Aorta (tissue), 5 donors: ENCODE measurements at places on chromosomes 6 and 20. TPM values are rescaled to one million over a fixed set of nuclear protein-coding genes. Genes with fewer than 3 reads are reported as not detected.

DNA sequence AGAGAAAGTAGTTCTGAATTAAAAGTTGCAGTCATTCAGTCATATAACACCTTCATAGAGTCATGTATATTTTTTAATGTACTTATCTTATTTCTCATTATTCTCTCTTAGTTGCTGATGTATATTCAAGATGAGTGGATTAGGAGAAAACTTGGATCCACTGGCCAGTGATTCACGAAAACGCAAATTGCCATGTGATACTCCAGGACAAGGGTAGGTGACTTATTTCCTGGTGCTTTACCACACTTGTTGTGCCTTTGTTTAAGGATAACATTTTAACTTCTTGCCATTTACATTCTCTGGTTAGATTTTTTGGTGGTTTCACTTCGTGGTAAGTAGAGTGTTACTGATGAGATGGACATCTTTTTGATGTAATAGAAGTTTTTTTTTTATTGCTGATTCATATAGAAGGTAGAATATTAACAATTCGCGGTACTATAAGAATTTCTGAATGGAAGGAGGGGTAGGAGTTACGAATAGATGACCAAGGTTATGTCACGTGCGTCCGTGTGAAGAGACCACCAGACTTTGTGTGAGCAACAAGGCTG, 120.5 kb downstream of the NCOA3 start:
- H3K27ac ChIP-seq = no peak overlapping the region
- peaks cover 2% of the 10 kb centered on the region for H3K36me3 ChIP-seq

DNA sequence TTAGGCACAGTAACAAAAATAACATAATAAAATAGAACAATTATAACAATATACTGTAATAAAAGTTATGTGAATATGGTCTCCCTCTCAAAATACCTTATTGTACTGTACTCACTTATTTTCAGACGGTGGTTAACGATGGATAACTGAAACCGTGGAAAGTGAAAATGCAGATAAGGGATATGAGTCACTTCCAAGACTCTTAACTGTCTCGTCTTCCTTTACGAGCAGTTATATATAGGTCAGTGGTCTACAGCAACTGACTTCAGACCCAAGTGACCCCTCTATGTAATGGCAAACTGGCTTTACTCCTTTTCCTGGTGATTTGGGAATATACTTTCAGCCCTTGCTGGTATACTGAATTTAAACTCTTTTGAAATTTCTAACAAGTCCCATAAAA, 261.4 kb downstream of the SLC35F1 start:
- DNase-seq = no peak
- no peak overlapping the region for H3K27ac ChIP-seq
- H3K4me1 ChIP-seq = no peaks in the 10 kb centered on the region
- H3K36me3 ChIP-seq = no peaks in the 10 kb centered on the region
- H3K27me3 ChIP-seq = no peaks in the 10 kb centered on the region
- no peak overlapping the region for H3K4me3 ChIP-seq

DNA sequence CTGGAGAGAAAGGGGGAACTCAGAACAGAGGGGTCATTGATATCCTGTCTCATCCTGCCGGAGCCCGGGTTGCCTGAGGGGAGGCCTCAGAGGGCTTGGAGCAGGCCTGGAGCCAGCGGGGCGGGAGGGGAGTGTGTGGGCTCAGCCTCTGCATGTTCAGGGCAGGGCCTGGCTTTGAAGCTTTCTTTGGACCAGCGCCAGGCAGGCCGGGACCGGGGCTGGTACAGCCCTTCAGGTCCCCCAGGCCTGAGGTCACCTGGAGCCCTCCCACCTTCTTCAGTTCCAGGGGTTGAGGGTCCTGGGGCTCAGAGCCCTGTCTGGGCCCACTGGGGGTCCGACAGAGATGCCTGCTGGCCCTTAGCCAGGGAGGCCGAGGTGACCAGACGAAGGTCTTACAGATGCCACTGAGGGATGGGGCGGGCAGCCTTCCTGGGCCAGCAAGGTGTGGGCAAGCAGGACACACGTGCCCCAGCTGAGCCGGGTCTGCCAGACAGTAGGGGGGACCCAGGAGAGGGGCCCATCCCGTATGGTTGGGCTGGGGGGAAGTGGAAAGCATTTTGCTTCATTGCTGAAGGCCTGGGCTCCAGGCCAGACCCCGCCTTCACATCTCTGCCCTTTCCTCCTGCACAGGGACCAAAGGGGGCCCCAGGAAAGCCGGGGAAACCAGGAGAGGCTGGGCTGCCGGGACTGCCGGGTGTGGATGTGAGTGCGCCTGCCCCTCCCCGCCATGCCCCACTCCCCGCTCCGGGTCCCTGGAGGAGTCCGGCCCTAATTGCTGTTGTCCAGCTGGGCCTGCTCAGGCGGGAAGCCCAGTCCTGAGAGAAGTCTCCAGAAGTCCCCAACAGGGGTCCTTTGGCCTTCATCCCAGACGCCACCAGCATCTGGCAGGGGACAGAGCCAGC, 2.0 kb downstream of the COL9A3 start:
- H3K36me3 ChIP-seq = no peaks in the 10 kb centered on the region
- DNase-seq = peak; percentile 89
- H3K27ac ChIP-seq = no peak overlapping the region
- H3K4me3 ChIP-seq = no peak overlapping the region
- no peaks in the 10 kb centered on the region for H3K27me3 ChIP-seq
- H3K4me1 ChIP-seq = no peaks in the 10 kb centered on the region

RAD21L1 gene
- not detected for total RNA-seq

CPNE5 gene
- 7.9 TPM for total RNA-seq
